ENCODE measurements at places on chromosomes 3 and 15. TPM values are rescaled to one million over a fixed set of nuclear protein-coding genes. Genes with fewer than 3 reads are reported as not detected.

DNA sequence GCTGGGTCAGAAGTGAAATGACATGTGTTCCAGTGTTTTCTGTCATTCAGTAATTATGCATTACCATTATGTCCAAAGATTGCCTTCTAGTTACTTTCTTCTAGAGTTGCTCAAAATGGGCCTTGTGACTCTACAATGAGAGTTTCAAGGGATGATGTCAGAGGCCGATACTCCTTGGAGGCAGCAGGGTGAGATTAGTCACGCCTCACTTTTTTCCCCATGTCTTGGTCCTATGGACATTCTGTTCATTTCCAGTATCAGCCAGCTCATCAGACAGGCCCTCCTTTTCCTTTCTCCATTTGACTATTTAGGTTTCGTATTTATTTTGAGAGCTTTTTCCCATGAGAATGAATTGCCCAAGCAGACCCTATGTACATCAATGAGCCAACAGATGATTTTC lies 17.5 kb downstream of the VGLL3 start:
- DNase-seq: no peak
- no peak overlapping the region for H3K4me3 ChIP-seq
- no peaks in the 10 kb centered on the region for H3K27me3 ChIP-seq
- H3K36me3 ChIP-seq: no peaks in the 10 kb centered on the region
- H3K27ac ChIP-seq: no peak overlapping the region
- no peaks in the 10 kb centered on the region for H3K4me1 ChIP-seq

- H3K36me3 ChIP-seq: no peaks in the 10 kb centered on the region
- H3K27me3 ChIP-seq: no peaks in the 10 kb centered on the region
- no peak overlapping the region for H3K27ac ChIP-seq
- no peak overlapping the region for H3K4me3 ChIP-seq
- DNase-seq: no peak
These were observed 56.9 kb upstream of the PHLDB2 start for GRCh38 chr3:111802163-111802625.

Gene TMEM41A
- total RNA-seq: 16.2 TPM

Gene ENTPD3
- not detected for total RNA-seq

Measured in activated CD4-positive, alpha-beta memory T cell treated with anti-CD3 and anti-CD28 coated beads for 36 hours (primary cell).